Natural killer cell treated with Interleukin-12 subunit alpha and Interleukin-12 subunit beta and Interleukin-15 and Interleukin-18, amount 100 ng/mL, for 72 hours (primary cell): ENCODE measurements at places on chromosomes 3 and 15.
A peak's percentile ranks its signal among the peaks of the same experiment; 100 is the strongest.

DNA sequence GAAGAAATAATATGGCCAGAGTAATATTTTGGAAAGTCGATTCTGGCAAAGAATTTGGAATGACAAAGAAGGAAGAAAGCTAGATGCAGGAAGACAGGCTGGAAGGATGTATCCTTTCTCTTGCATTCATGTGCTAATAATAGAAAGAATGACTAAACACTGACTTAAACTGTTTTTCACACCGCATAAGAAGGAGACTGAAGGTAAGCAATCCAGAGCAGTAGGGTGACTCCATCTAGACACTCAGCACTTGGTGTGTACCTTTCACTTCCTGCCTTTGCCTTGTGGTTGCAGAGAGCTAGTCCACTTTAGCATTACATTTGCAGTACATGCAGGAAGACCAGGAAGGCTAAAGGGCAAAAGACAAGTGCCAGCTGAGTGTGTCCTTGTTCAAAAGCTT lies 234.6 kb downstream of the RBMS3 start:
- no peak for DNase-seq

GRCh38 chr3:196514913-196515621 lies at the start of gene SMCO1:
TSS of gene SMCO1 (minus strand) at chr3:196515346. CDS start at chr3:196515209, 137 bp downstream.
- no peak for DNase-seq

DNA sequence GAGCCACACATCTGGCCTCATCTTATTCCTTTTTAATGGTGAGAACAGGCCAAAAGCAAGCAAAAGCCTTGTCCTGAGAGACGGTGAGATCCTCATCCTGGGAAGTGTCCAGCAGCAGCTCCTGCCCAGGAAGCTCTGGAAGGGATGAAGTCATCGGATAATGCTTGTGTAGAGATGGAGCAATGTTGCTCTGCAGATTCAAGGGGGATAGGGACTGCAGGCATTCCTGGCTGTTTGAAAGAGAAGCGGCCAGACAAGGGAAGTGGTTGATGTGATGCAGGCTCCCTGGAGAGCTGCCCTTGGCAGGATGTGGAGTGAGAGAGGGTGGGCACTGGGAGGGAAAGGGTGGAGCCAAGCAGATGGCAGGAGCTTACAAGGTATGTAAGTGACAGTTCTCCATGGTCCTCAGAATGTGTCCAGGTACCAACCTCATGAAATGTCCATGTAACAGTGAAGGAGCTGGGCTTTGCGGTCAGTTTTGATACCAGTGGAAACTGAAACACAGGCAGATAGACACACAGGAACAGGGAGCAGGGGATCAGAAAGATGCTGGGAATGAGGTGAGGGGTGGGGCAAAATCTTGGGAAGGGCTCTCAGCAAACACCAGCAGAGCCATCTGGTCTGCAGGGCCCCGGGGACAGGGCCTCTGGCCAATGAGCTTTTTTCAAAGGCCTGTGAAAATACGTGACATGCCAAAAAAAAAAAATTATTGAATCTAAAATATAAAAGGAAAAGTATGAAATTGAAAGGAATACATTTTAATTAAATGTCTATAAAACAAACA lies 32.2 kb upstream of the LACTB start:
- no peak for DNase-seq

GRCh38 chr3:183291497-183292031 lies 38.5 kb downstream of the B3GNT5 start:
- no peak for DNase-seq

DNA sequence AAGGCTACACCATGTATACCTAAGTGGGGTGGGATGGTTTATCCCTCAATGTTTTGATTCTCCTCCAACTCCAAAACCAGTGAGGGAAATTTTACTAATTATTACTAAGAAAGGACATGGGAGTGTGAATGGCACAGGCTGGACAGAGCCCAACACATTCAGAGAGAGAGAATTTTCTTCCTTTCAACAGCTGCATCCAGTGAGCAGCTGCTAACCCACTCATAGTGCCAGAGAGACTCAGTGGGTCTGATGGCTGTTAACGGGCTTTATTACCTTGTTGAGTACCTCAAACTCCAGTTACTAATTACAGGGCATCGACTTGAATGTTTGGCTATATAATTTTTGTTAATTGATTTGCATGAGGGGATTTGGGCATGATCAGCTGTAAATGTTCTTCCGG lies 75.8 kb downstream of the RORA start:
- DNase-seq: no peak

DNA sequence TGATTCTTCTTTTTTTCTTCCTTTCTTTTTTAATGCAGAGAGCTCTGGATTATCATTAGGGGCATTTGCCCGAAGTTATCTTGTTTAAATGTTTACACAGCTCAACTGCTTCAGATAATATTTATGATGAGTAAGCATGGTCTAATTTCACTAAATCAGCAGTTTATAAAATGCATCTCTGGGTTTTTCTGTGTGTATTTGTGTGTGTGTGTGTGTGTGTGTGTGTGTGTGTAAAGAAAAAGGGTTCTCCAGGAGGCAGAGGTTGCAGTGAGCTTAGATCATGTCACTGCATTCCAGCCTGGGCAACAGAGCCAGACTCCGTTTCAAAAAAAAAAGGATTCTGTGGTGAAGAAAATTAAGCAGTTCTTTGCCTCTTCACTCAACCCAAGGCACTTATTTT lies 25.9 kb upstream of the TNFSF10 start:
- no peak for DNase-seq

DNA sequence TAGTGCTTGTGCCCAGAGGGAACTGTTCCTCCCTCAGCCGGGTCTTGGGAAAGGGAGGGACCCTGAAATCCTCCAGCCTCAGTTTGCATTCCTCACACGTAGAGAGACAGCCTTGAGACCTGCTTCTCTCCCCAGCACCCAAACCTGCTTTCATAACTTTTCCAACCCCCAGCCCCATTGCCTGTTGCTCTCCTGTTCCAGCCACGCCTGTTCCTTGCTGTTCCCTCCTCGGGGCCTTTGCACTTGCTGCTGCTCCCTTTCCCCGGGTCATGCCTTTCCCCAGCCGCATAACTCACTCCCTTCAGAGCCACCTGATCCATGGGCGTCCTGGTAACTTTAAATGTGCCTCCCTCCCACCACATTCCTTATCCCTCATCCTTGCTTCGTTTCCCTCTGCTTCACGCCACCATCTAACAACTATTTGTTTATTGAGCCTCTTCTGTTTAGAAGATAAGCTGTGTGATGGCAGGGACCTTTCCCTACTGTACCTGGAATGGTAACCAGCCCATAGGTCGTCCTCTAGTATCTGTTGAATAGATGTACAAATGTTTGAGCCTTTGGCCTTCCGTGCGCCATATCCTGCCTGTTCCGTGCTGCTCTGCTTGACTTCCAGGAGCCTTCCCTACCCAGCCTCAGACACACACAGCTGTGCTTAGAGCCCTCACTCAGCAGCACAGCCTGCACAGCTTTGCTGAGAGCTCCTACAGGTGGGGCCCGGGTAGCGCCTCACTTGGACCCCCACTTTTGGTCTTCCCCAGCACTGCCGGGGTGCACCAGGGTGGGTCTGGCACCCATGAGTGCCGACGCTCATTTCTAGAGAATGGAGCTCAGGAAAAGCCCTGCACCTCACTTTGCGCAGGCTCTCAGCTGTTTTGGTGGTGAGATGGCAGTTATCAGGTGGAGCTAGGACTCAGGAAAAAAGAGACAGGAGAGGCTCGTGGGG lies 60.2 kb downstream of the SCN5A start:
- DNase-seq: no peak

GRCh38 chr15:31440754-31441311 lies 114.2 kb downstream of the KLF13 start:
- peak; percentile 88 for DNase-seq

GRCh38 chr3:32184187-32184730 lies 54.2 kb upstream of the CMTM8 start:
- no peak for DNase-seq

DNA sequence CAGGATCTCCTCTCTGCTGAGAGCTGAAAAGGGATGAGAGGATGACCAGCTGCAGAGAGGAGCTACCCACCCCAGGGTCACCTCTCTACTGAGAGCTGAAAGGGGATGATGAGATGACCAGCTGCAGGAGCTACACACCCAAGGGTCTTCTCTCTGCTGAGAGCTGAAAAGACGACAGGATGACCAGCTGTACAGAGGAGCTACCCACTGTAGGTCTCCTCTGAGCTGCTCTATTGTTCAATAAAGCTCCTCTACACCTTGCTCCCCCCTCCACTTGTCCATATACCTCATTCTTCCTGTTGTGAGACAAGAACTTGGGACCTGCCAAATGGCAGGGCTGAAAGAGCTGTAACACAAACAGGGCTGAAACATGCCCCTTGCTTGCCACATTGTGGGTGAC lies 149.9 kb downstream of the FMN1 start:
- DNase-seq: no peak

GRCh38 chr3:94065819-94066480 lies 3.1 kb downstream of the NSUN3 start:
- no peak for DNase-seq

GRCh38 chr3:189908646-189909045 lies 212.1 kb downstream of the P3H2 start:
- DNase-seq: no peak

DNA sequence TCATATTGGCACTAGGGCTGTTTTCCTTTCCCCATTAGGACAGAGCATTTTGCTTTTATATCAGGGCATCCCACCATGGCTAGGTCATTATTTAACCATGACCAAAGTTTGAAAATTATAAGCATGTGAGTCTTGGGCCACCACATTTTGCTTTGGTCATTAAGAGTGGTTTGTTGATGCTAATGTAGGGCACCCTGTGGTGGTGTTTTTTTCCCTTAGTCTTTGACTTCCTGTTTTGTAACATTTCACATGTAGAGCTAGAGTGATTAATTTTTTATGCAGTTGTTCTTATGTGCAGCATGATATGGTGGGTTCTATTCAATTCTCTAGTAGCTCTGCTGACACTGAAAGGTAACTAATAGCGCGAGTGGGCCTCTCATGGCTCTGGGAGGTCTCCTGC lies 249.6 kb upstream of the ROBO1 start:
- no peak for DNase-seq

DNA sequence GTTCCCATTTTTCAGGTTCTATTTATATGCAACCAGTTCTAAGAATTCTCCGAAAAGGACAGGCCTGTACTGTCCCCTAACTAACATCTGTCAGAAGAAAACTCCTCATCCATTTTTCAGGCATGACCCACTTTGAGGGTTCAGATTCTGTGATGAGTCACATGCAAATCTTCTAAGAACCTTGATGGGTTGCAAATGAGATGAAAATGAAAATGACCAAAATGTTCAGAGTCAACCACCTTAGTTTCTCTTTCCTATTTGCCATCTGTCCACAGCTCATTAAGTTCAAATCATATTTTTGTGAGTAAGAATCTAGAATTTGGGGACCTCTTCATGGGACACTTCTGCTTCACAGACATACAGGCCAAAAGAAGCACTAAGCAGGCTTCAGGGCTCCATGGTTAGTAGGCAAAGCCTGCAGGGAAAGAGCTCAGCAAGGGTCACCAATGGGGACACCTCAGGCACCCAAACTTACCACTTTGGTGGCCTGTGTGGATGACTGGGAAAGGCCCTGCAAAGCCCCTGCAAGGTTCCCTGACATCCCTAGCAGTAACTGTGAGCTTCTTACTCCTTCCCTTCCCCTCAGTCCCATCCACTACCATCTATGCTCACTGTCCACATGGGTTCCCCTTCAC lies 122.0 kb downstream of the WDR76 start:
- no peak for DNase-seq

GRCh38 chr15:100879464-100880138 lies at the start of gene ALDH1A3:
TSS of gene ALDH1A3 (plus strand) at chr15:100879831. CDS start at chr15:100879908, 77 bp downstream.
- DNase-seq: no peak

GRCh38 chr15:62711691-62712454 lies 330.7 kb upstream of the TPM1 start:
- no peak for DNase-seq

- DNase-seq: no peak
Measured at GRCh38 chr3:133896002-133896761, 500 bp upstream of the RAB6B start.

GRCh38 chr3:108951820-108952501 lies 1.7 kb downstream of the GUCA1C start:
- no peak for DNase-seq

GRCh38 chr15:83287541-83288027 lies 3.1 kb upstream of the BNC1 start:
- DNase-seq: no peak

DNA sequence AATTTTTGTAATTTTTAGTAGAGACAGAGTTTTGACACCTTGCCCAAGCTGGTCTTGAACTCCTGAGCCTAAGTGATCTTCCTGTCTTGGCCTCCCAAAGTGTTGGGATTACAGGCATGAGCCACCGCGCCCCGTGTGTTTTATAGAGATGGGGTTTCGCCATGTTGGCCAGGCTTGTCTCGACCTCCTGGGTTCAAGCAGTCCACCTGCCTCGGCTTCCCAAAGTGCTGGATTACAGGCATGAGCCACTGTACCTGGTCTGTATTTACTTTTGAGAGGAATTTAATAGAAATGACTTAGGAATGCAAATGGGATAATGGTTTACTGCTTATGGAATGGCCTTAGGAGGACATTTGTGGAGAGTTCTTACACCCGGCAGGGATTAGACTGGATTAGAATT lies 10.8 kb downstream of the TATDN2 start:
- DNase-seq: no peak

DNA sequence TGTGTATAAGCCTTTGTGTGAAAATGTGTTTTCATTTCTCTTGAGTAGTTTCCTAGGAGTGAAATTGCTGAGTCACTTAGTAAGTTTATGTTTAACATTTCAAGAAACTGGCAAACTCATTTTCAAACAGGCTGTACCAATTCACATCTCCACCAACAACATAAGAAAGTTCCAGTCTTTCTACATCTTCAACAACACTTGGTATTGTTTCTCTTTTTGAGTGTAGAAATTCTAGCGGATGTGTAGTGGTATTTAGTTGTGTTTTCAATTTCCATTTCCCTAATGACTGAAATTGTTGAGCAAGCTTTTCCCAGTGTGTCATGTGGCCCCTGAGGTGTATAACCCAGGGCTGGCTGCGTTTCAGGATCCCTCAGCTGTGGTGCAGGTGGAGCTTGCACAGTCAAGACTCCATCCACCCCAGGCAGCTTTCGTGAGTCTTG lies 258.5 kb downstream of the PDCD6IP start:
- DNase-seq: no peak

GRCh38 chr15:101637919-101638318 lies 14.3 kb downstream of the TM2D3 start:
- no peak for DNase-seq

DNA sequence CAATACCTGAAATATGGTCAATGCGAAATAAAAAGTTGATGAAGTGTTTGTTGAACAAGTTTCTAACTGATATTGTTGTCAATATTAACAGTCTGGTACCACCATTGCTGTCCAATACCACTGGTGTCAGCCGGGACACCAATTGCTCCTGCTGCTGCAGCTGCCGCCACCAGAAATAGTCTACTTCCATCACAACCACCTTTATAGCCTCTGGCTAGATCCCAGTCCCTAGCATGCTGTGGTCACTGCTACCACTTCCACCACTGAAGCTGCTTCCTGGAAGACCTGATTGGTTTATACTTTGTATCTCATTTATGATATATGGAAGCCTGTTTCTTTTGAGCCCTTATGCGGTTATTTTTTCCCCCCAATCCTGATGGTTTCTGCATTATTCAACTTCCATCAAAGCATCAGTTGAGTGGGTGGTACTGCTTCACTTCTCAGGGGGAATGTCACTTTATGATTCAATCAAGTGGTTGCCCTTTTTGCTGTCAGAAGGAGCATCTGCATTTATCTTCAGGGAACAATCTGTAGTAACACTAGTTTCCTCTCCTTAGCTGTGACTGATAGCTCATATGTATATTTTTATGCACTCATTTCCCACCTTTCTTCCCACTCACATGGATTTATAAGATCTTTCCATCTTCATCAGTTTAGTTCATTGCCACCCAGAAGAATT lies 11.7 kb downstream of the LNP1 start:
- DNase-seq: no peak

GRCh38 chr15:70248116-70249025 lies 150.7 kb upstream of the TLE3 start:
- peak; percentile 31 for DNase-seq

- no peak for DNase-seq
Measured at GRCh38 chr3:126926684-126927400, 56.1 kb upstream of the PLXNA1 start.
